ENCODE measurements at places on chromosomes 4 and X.

DNA sequence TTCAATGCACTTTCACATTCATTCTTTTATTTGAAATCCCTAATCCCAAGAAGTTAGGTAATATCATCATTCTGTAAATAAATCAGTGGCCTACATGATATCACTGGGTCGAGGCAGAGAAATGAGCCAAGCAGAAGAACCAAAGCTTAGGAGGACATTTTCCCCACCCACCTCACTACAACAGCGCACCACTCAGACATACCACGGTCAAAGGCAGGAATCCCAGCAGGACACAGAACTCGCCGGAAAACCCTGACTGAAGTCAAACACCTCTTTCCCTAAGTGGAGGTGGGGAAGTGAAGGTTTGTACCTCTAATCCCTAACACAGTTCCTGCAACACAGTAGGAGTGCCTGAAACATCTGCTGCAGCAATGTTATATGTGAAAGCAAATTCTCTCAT is 21.5 kb downstream of the RELL1 start:
- DNase-seq, result no peak

GRCh38 chrX:119231936-119232445 is 4.1 kb upstream of the PGRMC1 start:
- no peak for DNase-seq

DNA sequence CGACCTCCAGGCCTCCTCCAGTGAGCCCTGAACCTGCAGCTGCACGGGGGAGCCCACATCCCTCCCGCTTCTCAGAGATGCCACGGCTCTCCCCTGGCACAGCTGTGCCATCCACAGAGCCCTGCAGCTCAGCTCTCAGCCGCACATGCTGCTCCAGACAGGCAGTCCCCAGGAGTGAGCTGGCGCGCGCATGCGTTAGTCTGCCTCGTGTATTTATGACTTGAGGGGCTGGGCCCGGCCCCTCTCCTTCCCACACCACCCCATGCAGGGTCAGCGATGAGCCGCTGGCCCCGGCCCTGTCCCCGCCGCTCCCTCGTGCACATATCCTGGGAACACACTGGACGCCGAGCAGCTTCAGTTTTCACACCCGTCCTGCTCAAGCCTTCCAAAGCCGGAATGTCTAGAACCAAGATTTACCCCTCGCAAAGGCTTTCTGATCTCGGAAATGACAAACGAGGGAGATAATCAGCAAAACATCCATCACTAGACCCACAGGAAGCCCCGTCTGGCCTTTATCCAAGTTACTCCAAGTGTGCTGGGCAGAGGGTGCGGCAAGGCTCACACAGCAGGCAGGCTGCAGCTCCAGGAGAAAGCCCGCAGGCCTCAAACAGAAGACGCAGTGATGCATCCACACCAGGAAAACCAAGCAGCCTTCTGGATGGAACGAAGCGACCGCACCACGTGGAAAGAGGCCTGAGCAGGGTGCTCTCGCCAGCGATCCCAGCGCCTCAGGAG is 24.3 kb downstream of the GAK start:
- peak; percentile 82 for DNase-seq

DNA sequence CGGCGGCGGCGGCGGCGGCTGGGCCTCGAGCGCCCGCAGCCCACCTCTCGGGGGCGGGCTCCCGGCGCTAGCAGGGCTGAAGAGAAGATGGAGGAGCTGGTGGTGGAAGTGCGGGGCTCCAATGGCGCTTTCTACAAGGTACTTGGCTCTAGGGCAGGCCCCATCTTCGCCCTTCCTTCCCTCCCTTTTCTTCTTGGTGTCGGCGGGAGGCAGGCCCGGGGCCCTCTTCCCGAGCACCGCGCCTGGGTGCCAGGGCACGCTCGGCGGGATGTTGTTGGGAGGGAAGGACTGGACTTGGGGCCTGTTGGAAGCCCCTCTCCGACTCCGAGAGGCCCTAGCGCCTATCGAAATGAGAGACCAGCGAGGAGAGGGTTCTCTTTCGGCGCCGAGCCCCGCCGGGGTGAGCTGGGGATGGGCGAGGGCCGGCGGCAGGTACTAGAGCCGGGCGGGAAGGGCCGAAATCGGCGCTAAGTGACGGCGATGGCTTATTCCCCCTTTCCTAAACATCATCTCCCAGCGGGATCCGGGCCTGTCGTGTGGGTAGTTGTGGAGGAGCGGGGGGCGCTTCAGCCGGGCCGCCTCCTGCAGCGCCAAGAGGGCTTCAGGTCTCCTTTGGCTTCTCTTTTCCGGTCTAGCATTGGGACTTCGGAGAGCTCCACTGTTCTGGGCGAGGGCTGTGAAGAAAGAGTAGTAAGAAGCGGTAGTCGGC is 528 bp downstream of the FMR1 start:
- DNase-seq, result peak; percentile 24

- DNase-seq, result no peak
Observed at GRCh38 chrX:153434801-153435200, 11.1 kb downstream of the TREX2 start.

GRCh38 chr4:47674144-47674543 is 163.7 kb downstream of the CORIN start:
- peak; percentile 35 for DNase-seq

DNA sequence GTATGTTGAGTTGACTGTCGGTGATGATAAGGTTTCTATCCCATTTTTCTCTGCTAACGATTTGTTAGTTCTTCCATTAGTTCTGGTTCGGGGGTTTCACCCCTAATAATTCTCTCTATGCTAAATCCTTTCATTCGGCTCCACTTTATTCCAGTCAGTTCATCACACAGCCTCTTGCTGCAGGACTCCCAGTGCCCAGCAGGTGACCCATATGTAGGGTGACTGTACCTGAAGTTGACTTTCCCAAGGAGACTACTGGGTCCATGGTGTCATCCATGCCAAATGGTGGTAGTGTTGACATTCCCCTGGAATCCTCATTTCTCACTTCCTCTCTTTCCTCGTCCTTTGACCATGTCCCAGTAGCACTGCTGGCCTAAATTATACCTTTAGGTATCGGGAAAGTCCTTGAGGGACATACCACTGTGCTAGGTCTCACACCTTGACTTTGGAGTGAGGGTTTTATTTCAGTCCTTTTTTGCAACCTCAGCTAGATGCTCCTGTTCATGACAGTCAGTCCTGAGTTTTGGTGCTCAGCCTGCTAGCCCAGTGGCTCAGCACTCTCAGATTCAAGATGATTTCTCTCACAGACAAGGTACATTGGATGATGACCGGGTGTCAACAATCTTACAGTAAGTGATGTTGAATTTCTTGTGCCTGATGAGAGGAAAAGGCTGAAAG is 105.1 kb upstream of the ARHGAP24 start:
- DNase-seq, result no peak

DNA sequence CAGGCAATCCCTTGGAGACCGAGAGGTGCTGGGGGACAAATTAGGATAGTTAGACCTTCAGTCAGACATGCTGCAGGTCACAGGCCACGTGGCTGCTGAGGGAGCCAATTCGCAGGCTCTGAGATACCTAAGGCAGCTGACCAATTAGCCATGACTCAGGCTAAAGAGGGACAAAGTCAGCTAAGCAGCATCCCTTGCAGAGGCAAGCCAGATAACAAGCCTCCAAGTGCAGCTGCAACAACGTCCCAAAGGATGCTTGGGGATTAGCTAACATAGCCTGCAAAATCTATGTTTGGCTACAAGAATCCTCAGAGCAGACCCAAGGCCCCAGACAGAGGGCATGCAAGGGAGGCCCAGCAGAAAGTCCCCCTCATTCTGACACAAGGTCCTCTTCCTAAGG is 93.5 kb downstream of the SEL1L3 start:
- no peak for DNase-seq

DNA sequence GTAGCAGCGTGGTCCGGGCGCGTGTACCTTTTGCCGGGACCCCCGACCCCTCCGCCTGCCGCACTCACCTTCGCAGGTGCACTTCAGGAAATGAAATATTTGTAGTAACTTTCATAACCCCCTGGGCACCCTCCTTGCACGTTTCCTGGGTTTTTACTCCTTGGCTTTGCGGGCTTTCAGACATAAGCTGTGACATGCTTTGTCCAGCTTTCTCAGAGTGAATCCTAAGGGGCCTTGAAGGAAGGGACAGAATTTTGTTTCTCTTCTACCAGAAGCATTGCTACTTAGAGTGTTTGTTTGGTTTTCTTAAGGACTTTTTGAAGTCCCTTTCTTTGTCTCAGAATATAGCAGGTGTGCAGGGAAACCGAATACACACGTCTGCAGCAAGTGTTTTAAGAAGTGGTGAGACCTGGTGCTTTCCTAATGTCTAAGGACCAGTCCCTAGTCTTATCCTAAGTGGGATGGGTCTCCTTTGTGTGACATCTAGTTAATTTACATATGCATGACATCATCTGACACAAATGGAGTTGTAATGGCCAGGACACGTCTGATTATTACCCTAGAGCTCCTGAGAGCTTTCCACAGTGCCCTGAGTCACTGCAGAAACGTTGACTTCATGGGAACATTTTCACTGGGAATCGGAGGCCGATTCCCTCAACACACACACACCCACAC is 1.3 kb downstream of the FAM149A start:
- no peak for DNase-seq

GRCh38 chr4:4867375-4868039 is 8.0 kb downstream of the MSX1 start:
- peak; percentile 48 for DNase-seq

DNA sequence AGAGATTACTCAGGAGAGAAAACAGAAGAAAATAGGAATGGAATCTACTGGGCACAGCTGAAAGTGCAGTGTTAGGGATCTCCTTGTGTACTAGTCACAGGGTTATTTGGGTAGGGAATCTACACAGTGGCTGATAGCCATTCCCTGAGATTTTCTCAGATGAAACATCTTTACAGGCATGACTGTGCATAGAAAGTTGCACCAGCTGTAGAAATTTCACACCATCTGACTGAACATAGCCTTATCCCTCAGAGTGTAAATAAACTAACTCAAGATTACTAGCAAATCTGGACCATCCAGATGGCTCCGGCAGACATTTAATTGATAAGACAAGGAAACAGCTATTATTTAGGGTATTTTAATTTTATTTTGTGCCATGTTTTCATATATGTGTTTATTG is 2053.5 kb upstream of the TENM3 start:
- no peak for DNase-seq

- DNase-seq, result peak; percentile 88
Observed at GRCh38 chr4:126267689-126268088, 952.9 kb downstream of the FAT4 start.

DNA sequence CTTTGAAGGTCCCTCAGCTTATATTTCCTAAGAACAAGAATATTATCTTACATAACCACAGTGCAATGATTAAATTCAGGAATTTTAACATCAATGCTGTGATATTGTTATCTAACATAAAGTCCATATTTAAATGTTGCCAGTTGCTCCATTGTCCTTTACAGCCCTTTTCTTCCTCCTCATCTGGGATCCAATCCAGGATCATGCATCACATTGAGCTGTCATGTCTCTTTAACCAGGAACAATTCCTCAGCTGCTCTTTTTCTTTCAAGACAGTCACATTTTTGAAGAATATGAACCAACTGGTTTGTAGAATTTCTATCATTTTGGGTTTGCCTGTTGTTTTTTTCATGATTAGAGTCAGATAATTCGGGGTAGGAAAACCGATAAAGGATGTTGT is 12.0 kb downstream of the TMSB4X start:
- no peak for DNase-seq

DNA sequence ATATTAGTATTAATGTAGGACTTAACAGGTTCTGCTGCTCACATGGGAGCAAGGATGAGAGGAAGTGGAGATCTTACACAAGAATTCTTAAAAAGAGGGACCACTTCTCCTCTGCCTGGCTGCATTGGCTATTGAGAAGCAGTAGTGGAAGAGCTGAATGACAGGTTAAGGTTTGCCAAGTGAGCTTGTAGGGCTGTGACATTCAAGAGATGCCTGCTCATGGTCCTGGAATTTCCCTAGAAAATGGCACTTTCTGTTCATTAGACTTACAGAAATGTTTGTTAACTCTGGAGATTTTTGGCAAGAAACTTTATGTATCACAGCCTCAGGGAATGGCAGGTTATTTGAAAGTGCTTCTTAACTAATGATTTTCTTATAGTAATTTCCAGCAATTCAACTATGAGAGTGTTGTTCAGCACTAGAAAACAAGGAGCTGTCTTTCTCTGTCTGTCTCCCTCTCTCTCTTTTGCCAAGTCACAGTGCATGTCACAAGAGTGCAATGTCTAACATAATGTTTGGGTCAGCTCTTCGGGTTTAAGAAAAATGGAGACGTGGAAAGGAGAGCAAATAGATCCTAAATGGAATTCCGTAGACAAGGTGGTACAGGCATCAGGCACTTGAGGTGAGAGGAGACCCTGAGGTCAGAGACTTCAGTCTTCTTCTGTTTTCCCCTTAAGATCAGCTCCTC is 8.3 kb upstream of the NAP1L5 start:
- DNase-seq, result peak; percentile 32

GRCh38 chrX:23383411-23383810 is 48.8 kb downstream of the PTCHD1 start:
- DNase-seq, result peak; percentile 45

DNA sequence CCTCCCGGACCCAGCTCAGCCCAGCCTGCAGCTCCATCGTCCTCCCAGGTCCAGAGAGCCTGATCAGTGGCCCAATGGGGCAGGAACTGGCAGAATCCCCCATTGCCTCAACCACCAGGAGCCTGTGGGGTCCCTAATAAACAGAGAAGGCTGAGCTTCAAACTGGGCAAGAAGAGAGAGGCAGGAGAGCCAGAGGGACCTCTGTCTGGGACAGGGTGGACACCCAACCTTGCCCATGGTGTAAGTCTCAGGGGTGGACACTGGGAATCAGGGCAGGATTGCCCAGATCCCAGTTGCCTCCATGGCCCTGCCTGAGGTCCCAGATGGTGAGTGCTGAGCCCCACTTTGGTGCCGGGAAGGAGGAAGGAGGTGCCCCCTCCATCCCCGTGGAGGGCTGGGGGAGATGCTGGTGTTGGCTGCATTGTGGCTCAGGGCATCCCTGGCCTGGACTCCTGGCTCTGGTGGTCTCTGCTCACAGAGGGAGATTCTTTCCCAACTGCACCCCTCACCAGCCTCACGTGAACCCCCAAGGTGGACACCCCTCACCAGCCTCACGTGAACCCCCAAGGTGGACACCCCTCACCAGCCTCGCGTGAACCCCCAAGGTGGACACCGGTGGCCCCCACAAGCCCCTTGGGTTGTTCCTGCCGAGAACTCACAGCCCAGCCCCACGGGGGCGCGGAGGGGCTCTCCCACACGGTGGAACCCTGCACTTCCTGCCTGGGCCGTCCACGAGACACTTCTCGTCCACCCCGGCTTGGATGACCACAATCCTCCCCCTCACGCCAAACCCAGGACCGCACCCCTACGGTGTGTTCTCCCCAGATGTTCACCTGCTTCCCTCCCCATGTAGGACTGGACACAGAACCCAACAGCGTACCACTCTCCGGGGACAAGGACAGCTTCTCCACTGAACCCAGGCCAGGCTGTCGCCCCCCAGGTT is 5.4 kb downstream of the CPLX1 start:
- DNase-seq, result no peak

GRCh38 chr4:37762991-37763368 is 63.5 kb upstream of the PGM2 start:
- no peak for DNase-seq

- DNase-seq, result peak; percentile 33
Observed at GRCh38 chrX:152632445-152633097, 5.1 kb upstream of the GABRQ start.

DNA sequence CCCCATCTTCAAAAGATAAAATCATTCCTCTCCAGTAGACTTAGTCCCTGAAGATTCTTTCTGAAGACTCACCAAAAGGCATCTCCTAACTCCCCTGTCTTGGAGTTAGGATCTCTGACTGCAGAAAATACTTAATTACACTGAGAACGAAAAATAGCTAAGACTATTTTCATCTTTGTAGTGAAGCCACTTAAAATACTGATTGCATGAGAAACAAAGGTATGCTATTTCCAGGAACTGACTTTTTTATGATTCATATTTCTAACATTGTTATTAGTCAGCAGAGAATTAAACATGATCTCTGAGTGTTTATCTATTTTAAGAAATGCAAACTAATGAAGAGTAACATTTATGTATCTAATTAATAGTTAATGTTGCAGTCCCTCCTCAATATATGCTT is 71.8 kb upstream of the NR3C2 start:
- peak; percentile 2 for DNase-seq

Data from fibroblast of skin of right quadriceps (primary cell).